SIG-M5 (cell line): ENCODE measurements at places on chromosomes 11 and 22.

GRCh38 chr11:11505190-11505589 lies 116.6 kb downstream of the GALNT18 start:
- no peak for DNase-seq

- DNase-seq, result no peak
Measured at GRCh38 chr11:6402061-6402470, 11.8 kb downstream of the SMPD1 start.

- no peak for DNase-seq
Measured at GRCh38 chr11:78525720-78526119, 48.9 kb downstream of the NARS2 start.

GRCh38 chr11:65278356-65278755 lies 16.6 kb downstream of the POLA2 start:
- no peak for DNase-seq

- no peak for DNase-seq
Measured at GRCh38 chr11:75653532-75653931, 15.3 kb downstream of the MAP6 start.

- no peak for DNase-seq
Measured at GRCh38 chr11:90192869-90193582, 29.8 kb downstream of the CHORDC1 start.

GRCh38 chr11:117249571-117249970 lies 17.1 kb downstream of the RNF214 start:
- DNase-seq, result no peak

- no peak for DNase-seq
Measured at GRCh38 chr11:130737866-130738431, 178.3 kb downstream of the SNX19 start.
